ENCODE measurements at places on chromosomes 4 and X.
A peak's percentile ranks its signal among the peaks of the same experiment; 100 is the strongest.

GRCh38 chrX:70219938-70220764 is 14.3 kb upstream of the AWAT1 start:
- DNase-seq: peak; percentile 85

DNA sequence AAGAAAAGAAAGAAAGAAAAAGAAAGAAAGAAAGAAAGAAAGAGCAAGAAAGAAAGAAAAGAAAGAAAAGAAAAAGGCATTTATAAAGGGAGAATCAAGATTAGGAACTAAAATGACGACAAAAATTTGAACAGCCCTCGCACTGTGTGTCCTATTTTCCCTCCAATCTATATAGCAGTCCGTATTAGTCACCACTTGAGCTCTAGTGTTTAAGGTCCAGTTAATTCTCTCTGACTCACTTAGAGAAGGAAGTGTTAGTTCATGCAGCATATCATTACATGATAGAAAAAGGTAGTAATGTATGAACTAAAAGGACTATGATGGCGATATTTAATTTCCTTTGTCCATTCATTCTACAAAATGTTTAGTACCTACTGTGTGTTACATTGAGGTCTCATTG is 122.7 kb downstream of the CBLL2 start:
- no peak for DNase-seq

DNA sequence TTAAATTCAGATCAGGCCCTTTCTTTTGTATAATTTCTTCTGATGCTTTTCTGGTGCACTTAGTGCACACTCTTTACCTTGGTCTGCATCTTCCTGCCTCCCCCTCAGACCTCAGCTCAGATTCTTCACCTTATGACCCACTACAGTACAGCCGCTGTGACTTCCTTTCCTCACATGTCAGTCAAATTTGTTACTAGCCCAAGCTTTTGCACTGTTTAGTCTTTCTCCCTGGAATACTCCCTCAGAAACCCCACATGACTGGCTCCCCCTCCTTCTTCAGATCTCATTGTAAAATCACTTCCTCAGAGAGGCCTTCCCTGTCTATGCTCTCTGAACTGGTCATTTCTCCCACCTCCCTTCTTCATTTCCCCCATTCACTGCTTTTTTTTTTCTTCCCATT is 132.9 kb downstream of the FRAS1 start:
- no peak for DNase-seq

GRCh38 chrX:109345856-109346255 is 136.0 kb downstream of the GUCY2F start:
- DNase-seq: no peak

GRCh38 chrX:123436512-123437136 is 252.5 kb downstream of the GRIA3 start:
- DNase-seq: no peak

DNA sequence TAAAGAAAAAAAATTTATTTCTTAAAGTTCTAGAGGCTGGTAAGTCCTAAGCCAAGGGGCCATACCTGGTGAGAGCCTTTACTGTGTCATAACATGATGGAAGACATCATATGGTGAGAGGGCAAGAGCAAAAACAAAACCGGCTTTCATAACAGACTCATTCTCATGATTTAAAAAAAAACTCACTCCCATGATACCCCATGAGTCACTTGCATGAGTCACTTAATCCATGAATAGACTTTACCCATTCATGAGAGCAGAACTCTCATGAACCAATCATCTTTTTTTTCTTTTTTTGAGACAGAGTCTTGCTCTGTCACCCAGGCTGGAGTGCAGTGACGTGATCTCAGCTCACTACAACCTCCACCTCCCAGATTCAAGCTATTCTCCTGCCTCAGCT is 369.7 kb upstream of the DIAPH2 start:
- DNase-seq: no peak
